Eye (tissue), 1 donor: ENCODE measurements at places on chromosomes 16 and 17.

DNA sequence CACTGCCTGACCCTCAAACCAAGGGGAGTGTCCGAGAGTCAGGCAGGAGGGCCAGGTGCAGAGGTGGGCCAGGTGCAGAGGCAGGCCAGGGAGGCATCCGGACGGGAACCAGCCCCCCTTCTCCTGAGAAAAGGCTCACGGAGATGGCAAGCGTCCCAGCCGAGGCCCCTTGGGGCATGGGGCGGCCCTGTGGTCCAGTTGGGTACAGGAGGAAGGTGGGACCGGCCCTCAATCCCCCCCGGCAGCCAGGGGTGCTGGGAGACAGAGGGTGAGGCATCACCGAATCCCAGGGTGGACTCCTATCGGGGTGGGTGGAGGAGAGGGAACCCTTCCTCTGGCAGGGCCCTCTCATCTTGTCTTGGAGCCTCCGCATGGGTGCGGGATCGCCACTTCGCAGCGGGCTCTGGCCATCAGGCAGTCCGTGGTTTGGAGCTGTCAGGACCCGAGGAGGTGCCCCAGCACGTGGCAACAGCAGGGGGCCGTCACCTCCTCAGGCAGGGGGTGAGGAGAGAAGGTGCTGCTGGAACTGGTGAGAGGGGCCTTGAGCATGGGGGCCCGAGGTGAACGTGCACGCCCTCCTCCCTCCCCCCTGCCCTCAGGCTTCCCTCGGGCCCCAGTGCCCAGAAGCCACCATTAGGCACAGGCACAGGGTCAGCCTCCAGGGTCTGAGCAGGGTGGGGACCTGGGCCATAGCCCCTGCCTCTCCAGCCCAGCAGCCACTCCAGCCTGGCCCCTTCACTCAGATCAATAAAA lies 38.7 kb upstream of the SLC38A10 start:
- DNase-seq: peak; percentile 56

DNA sequence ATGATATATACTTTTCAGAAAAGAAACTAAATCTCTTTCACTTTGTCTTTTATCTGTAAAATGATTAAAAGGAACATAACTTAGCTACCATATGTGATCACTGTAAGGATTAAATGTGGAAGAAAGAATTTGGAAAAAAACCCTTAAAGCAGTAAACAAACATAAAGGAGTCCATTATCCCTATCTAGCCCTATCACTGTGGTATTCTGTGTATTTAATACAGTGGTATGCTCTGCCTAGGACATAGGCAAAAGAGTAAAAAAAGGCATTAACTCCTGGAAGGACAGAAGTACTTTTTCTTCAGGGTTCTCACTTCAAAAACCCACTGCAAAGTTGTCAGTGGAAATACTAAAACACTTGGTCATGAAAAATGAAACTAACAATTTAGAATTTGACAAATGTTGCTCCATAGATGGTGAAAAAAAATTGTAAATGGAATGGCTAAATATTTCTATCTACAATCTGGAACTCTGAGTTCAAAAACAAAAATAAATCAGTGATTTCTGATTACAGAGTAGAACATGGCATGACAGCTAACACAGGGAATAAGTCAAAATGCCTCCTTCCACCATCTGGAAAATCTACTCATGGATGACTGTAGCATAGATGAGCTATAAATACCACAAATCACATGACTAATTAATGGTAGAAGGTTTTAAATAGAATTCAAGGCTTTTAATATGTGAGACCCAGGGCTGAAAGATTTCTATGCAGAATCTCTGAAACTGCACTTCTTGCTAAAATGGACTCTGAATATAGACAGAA lies 140.1 kb downstream of the ITFG1 start:
- no peak for DNase-seq

DNA sequence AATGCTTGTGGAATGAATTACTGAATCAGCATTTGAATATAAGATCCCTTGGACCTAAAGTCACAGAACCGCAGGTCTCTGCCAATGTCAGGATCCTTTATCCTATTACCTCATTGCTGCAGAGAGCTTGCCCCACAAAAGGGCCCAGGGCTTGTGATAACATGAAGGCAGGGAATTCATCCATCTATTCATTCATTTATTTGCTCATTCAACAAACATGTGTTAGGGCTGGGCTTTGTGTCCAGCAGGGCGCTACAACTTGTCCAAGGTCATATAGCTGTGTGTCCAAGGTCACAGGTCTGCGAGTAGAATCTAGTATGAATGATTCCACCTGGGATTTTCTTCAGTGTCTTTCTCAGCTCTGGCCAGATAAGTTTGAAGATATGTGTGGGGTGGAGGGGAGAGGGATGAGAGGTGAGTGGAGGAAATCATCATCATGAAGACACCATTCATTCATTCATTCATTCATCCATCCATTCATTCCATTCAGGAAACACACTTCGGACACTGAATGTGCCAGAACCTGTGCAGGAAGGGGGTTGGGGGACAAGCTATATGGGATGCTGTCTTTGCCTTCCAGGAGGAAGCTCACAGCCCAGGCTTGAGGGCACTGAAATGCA lies 1.3 kb upstream of the UNC45B start:
- no peak for DNase-seq

GRCh38 chr16:9941245-9941644 lies 241.0 kb downstream of the GRIN2A start:
- DNase-seq: no peak

DNA sequence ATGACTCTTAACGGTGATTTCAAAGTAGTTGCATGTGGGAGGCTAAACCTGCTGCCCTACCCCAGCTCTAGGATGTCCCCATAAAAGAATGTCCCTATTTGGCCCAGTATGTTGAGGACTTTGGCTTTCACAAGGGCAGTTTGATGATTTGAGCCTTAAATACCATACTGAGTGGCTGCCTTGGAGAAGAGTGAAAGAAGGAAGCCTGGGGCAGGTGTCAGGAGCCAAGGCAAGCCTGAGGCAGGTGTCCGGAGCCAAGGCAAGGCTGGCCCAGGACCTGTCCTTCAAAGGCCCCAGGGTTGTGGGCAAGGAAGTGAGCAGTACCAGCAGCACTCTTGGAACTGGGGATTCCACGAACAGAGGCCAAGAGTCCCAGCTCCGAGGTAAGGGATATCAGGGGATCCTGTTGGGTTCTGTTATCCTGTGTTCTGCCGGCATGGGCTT lies 18.6 kb downstream of the ST6GALNAC2 start:
- no peak for DNase-seq

DNA sequence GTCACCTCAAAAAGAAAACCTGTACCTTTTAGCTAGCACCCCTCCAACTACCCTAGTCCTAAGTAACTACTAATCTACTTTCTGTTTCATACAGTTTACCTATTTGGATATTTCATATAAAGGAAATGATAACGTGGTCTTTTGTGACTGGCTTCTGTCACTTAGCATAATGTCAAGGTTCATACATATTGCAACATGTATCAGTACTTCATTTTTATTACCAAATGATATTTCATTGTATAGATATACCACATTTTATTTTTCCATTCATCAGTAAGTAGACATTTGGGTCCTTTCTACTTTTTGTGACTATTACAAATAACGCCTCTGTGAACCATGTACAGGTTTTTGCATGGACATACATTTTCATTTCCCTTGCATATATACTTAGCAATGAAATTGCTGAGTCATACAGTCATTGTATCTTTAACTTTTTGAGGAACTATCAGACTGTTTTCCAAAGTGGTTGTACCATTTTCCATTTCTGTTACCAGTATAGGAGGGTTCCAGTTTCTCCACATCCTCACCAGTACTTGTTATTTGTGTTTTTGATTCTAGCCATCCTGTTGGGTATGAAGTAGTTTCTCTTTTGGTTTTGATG lies 23.7 kb downstream of the MOSMO start:
- no peak for DNase-seq

DNA sequence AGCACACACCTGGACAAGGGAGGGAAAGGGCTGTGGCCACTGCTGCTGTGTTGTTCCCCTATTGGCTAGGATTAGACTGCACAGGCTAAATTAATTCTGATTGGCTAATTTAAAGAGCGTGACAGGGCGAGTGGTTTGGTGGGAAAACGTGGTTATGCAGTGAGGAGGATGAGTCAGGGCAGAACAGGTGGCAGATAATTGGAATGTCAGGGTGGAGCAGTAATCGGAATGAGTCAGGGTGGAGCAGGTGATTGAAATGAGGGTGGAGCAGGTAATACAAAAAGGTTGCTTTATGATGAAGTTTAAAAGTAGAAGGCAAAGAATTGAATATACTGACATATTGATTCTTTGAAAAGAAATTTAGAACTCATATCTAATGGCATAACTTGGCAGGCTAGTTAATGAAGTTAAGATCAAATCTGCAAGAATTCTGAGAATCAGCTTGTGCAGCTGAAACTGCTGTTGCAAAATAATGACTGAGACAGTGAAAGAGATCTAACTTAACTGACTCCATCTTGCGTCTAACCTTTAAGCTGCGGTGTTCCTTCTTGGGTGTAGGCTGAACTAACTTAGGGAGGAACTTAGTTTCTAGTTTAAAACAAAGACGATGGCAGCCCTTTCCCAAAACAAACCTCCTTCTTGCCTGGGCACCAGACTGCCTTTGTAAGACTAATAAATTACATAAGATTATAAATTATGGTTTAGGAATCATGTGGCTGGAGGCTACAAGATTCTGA lies 174.3 kb downstream of the UTP18 start:
- no peak for DNase-seq

DNA sequence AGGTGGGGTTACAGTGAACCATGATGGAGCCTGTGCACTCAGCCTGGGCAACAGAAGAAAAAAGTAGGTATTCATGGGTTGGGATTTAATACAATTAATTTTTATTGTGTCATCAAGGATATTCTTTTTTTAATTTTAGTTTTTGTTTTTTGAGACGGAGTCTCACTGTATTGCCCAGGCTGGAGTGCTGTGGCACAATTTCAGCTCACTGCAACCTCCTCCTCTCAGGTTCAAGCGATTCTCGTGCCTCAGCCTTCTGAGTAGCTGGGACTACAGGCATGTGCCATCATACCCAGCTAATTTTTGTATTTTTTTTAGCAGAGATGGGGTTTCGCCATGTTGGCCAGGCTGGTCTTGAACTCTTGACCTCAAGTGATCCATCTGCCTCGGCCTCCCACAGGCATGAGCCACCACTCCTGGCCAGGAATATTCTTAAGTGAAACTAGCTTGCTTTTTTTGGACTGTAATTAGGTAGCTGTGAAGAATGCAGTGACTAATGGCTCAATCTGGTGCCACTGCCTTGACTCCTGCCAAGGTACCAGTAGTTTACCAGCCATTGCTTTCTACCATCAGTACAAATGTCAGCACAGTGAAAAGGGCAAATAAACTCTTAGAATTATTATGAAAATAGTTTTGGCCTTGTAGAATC lies 4.8 kb downstream of the PPM1D start:
- DNase-seq: no peak
